IPS DF 6.9 (cell line): ENCODE measurements at places on chromosomes 1 and 21.

GRCh38 chr1:168603501-168604110, 27.2 kb downstream of the XCL1 start:
- DNase-seq = peak; percentile 57

- no peak for DNase-seq
Measured at GRCh38 chr1:150804671-150805070, 3.4 kb downstream of the CTSK start.

- DNase-seq = no peak
Measured at GRCh38 chr1:41366455-41367287, 5.4 kb downstream of the FOXO6 start.

DNA sequence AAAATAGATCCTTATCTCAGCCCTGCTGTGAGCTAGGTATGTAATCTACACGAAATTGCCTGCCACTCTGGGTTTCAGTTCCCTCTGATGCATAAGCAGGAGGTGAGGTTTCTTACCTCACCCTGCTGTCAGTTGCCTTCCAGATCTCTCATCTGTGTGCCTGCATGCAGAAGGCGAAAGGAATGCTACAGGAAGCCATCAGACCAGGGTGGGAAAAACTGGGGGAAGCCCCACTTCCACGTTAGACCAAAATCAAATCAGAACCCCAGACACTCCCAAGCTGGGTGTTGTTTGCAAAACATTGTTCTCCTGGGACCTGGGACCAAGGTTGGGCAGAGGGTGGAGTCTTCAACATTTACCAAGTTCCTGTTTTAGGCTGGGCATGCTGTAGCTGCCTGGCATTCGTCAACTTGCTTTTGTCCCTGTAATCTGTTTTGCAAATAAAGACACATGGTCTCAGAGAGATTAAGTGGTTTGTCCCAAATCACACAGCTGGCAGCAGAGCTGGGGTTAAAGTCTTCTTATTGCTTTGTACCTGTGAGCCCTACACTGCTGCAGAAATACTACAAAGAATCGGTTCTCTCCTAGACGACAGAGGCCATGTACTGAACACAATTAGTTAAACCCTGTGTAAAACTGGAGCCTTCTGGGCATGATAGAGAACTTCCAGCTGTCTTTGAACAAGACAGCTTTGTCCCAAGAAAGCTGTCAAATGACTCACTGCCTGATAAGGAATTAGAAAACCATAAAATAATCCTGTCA, 389.7 kb upstream of the RUNX1 start:
- no peak for DNase-seq

- peak; percentile 70 for DNase-seq
Measured at GRCh38 chr1:41823471-41823870, 95.3 kb downstream of the HIVEP3 start.
